Activated CD4-positive, alpha-beta T cell treated with anti-CD3 and anti-CD28 coated beads, Interleukin-10, Interleukin-2, amounts not matched to agents 100 ng/mL and 50 ng/mL, durations not matched to agents 16 hours and 8 hours (primary cell): ENCODE measurements at places on chromosomes 5 and 9.

DNA sequence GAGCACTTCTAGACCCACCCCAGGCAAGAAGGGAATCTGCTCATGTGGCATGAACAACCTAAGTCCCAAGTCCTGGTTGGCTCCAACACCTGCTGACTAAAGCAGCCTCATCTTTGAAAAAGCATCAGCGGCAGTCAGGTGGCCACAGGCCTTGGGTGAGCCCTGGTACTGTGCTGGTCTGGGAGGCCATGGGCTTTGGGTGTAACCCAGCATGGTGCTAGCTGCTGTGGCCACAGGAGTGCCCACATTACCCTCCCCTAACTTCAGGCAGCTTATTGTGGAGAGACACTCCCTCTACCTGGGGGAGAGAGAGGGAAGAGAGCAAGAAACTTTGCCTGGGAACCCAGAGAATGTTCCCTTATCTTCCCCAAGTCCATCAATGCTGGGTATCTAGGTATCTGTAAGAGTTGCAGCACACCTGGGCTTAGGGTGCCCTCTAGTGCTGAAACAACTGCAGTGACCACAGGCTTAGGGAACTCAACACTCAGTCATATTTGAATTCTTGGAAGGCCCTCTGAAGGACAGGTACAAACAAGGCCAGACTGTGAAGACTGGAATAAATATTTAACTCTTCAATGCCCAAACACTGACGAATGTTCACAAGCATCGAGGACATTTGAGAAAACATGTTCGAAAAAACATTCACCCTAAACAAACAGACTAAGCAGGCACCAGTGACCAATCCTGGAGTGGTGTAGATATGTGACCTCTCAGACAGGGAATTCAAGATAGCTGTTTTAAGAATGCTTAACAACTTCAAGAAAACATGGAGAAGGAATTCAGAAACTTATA is 69.9 kb upstream of the OR2K2 start:
- peak; percentile 47 for DNase-seq

DNA sequence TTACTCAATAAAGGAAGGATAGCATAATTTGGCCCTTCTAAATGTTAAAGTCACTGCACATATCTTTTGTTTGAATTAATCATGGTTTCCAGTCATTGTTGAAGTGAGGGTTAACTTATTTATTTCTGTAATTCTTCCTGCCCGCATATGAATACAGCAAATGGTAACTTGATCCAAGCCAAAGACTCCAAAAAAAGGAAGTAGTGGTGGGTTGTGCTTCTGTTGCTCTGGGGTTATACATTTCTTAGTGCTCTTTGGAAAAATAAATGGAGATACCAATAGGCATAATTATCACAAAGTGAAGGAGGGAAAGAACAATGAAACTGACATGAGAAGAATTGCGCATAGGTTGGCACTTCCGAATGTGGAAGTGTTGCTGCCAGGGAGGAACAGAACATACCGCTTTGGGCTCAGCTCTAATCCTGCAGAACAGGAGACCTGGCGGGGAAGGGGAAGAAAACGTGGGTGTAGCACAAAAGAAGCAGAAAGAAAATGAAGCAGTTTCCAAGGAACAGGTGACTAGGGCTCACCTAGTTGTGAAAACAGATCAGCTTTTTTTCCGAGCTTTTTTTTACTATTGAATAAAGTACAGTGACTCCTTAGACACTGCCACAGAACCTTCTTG is 69.7 kb upstream of the TAF11L2 start:
- no peak for DNase-seq

- peak; percentile 32 for DNase-seq
Observed at GRCh38 chr9:8206720-8207119, 407.1 kb upstream of the DMAC1 start.

- DNase-seq: peak; percentile 21
Observed at GRCh38 chr9:92807757-92808725, 43.4 kb upstream of the BICD2 start.

GRCh38 chr5:54556141-54556540 is 38.6 kb downstream of the SNX18 start:
- DNase-seq: no peak

- DNase-seq: no peak
Observed at GRCh38 chr9:92180002-92180400, 64.8 kb upstream of the SPTLC1 start.

GRCh38 chr5:92179651-92180050 is 796.5 kb upstream of the ARRDC3 start:
- DNase-seq: no peak

GRCh38 chr5:149459891-149460290 is 80.8 kb upstream of the IL17B start:
- no peak for DNase-seq

- no peak for DNase-seq
Observed at GRCh38 chr9:72897069-72897649, 55.7 kb downstream of the ALDH1A1 start.

GRCh38 chr9:104556830-104557634 is 11.9 kb upstream of the OR13C8 start:
- no peak for DNase-seq

DNA sequence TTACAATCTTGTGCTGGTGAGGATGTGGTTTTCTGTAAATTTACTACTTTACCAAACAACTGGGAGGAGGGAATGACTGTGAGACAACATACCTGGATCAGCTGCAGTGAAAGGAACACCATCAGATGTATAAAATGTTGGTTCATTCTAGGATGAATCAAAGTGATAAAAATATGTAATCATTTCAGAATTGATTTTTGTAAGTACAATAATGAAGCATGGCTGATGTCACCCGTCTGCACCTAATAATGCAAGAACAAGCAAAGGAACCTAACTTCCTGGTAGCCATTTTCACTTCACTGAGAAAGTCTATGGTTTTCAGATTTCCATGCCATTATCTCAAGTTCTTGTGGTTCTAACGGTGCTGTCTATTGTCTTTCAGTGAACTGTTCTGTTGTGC is 18.7 kb upstream of the C5orf34 start:
- peak; percentile 36 for DNase-seq

GRCh38 chr9:119310741-119311140 is 58.5 kb downstream of the BRINP1 start:
- DNase-seq: no peak

DNA sequence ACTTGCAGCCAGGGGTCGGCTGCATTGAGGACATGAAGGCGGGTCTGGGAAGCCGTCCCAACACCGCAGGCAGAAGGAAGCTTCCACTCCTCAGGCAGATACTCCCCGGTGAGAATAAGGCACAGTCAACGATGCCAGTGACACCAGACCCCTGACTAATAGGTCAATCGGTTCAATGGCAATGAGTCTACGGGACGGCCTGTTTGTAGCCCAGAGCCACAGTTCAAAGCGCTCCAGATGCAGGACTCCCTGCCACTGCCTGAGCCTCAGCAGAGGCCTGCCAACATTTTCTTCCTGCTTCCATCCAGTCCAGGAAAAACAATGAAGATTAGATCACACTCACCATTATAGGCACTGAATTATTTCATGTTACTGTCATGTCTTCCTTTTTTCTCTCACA is 84.5 kb upstream of the SIMC1 start:
- DNase-seq: no peak

DNA sequence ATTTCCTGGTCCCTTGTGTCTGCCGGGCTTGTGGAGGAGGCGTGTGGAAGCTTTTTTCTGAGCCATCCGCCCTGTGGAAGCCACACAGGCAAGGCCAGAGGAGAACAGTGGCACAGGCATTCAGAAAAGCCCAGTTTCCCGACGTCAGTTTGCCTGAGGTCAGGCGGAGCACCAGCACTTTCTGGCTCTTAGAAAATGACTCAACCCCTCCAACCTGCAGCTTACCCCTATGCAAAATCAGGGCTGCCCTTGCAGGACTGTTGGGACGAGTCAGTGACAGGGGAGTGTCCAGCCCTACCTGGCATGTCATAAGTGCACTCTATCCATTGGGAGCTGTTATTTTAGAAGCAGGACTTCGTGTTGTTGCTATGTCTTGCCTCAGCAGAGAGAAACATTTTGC is 216.0 kb downstream of the NR3C1 start:
- peak; percentile 30 for DNase-seq

- no peak for DNase-seq
Observed at GRCh38 chr5:143716881-143717280, 95.1 kb upstream of the HMHB1 start.

- no peak for DNase-seq
Observed at GRCh38 chr9:10228082-10228481, 384.7 kb downstream of the PTPRD start.
